Stimulated activated naive B cell treated with anti-CD40 and anti-IgM and Interleukin-4, amounts not matched to agents 10 μg/mL and 1 μg/mL and 100 μg/mL, for 72 hours (primary cell): ENCODE measurements at places on chromosomes 1 and 21.

DNA sequence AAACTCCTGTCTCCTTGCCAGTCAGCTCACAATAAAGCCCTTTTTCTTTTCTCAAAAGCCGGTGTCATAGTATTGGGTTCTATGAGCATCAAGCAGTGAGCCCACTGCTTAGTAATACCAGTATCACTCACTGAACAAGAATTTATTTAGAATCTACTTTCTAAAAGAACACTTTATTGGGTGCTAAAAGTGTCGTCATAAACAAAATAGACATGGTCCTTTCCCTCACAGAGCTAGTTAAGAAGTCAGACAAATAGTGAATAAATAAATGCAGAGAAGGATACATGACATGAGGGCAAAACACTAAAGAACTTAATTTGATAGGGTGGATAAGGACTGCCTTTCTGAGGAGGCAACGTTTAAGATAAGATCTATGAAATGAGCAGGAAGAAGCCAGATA lies 32.2 kb downstream of the EVI5 start:
- no peak for DNase-seq

DNA sequence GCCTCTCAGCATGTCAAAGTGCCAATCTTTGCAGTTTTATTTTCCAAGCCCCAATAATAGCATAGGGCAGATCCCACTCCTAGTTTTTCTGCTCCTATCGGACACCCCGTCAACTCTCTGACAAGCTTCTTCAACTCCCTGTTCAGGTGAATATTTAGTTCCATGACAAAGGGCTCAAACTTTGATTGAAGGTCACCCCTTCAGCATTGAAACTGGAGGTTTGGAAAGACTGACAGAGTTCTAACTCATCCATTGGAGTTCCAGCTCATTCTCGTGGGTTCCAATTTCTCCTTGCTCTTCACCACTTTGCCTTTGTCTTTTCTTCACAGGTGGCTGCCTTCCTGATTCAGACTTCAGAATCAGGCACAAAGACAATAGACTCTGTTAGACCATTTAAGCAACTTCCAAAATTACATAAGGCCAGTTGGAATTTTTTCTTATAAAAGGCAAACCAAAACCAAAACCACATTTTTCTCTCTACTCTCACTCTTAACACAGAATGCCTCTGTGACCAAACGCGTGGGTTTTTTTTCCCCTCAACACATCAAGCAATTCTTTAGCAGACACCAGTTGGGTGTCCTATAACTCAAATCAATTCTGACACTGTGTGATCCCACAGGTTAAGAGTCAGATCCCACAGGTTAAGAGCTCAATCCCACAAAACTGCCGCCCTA lies 169.3 kb upstream of the USP25 start:
- no peak for DNase-seq

GRCh38 chr1:58477390-58477789 lies 69.1 kb downstream of the OMA1 start:
- no peak for DNase-seq

DNA sequence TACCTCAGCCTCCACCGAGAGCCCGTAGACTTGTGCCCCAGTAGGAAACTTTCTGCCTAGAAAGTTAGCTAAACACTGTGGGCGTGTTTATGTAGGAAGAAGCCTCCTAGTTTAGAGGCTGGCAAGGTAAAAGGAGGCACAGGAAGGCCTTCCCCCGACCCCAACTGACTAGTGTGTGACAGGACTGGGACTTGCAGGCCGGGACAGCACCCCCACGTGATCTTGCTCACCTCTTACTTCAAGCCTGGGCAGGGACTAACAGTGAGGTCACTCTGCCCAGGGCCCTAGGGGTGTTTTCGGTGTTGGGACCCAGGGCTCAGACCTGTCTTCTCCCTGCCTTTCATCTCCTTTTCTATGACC lies 392 bp upstream of the TAGLN2 start:
- DNase-seq = no peak
